ENCODE measurements at places on chromosomes 4 and X. TPM values are rescaled to one million over a fixed set of nuclear protein-coding genes. Genes with fewer than 3 reads are reported as not detected.

CRMP1 gene
- total RNA-seq = 3.4 TPM

RBM41 gene
- 11.5 TPM for total RNA-seq

FMR1 gene
- total RNA-seq = 29.7 TPM

HSFX2 gene
- not detected for total RNA-seq

NDP gene
- total RNA-seq = 3.7 TPM

XAGE2 gene
- not detected for total RNA-seq

CFAP99 gene
- not detected for total RNA-seq

GPR173 gene
- 2.2 TPM for total RNA-seq

CFP gene
- total RNA-seq = 0.74 TPM

SAP30 gene
- 13.0 TPM for total RNA-seq

HMGN5 gene
- 0.98 TPM for total RNA-seq

IGFBP7 gene
- 716 TPM for total RNA-seq

CLGN gene
- not detected for total RNA-seq

SPP1 gene
- total RNA-seq = 11.8 TPM

DLG3 gene
- 27.0 TPM for total RNA-seq

TMEM156 gene
- total RNA-seq = not detected

ANXA5 gene
- 197 TPM for total RNA-seq

EXOC1L gene
- not detected for total RNA-seq

Measured in vagina (tissue), 2 donors.